Smooth muscle cell of the umbilical artery (primary cell): ENCODE measurements at places on chromosomes 16 and 17. TPM values are rescaled to one million over a fixed set of nuclear protein-coding genes. Genes with fewer than 3 reads are reported as not detected.

RNF157 gene
- 0.05 and 1.8 TPM in 2 replicates for total RNA-seq

TMC7 gene
- total RNA-seq, result 0.59 and 0.69 TPM in 2 replicates

SMCR8 gene
- 18.1 and 28.1 TPM in 2 replicates for total RNA-seq

GOSR1 gene
- 45.1 and 50.7 TPM in 2 replicates for total RNA-seq

TTLL6 gene
- total RNA-seq, result 0.18 and 1.2 TPM in 2 replicates

TMC6 gene
- total RNA-seq, result 0.42 and 1.2 TPM in 2 replicates

ST6GALNAC1 gene
- not detected in 2 replicates for total RNA-seq

CHD3 gene
- 108 and 155 TPM in 2 replicates for total RNA-seq
